Right atrium auricular region (tissue), 2 donors: ENCODE measurements at places on chromosomes 12 and 14. TPM values are rescaled to one million over a fixed set of nuclear protein-coding genes. Genes with fewer than 3 reads are reported as not detected.

GRCh38 chr14:77031759-77032490, 3.4 kb upstream of the IRF2BPL start:
- H3K27ac ChIP-seq = peak overlapping the region; percentile 99
- H3K4me3 ChIP-seq = peak overlapping the region; percentile 60
- H3K4me1 ChIP-seq = no peaks in the 10 kb centered on the region
- H3K36me3 ChIP-seq = no peaks in the 10 kb centered on the region
- no peak for DNase-seq
- H3K27me3 ChIP-seq = no peaks in the 10 kb centered on the region

The STYK1 gene
- total RNA-seq = 0.12 TPM

DNA sequence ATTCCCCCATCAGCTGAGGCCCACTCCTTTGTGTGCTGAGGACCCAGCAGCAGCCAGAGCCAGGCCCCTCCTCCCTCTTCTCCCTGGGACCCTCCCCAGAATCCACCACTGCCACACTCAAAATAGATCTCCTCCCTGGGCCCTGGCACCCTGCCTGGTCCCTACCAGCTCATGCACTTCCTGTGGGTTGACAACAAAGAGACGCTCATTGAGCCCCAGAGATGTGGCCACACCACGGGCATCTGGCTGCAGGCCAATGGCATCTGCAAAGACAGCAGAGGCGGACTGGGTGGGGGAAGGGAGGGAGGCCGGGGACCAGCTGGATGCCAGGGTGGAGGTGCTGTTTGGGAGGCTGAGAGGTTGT, 16.0 kb upstream of the ENDOU start:
- H3K27ac ChIP-seq = peak overlapping the region; percentile 47
- H3K27me3 ChIP-seq = no peaks in the 10 kb centered on the region
- peak; percentile 81 for DNase-seq
- no peaks in the 10 kb centered on the region for H3K36me3 ChIP-seq
- no peak overlapping the region for H3K4me3 ChIP-seq
- peaks cover 68% of the 10 kb centered on the region for H3K4me1 ChIP-seq

GRCh38 chr12:45913631-45914030, 76.7 kb downstream of the SCAF11 start:
- H3K27ac ChIP-seq = no peak overlapping the region
- no peaks in the 10 kb centered on the region for H3K4me1 ChIP-seq
- DNase-seq = no peak
- H3K27me3 ChIP-seq = no peaks in the 10 kb centered on the region
- H3K36me3 ChIP-seq = peaks cover 7% of the 10 kb centered on the region

DNA sequence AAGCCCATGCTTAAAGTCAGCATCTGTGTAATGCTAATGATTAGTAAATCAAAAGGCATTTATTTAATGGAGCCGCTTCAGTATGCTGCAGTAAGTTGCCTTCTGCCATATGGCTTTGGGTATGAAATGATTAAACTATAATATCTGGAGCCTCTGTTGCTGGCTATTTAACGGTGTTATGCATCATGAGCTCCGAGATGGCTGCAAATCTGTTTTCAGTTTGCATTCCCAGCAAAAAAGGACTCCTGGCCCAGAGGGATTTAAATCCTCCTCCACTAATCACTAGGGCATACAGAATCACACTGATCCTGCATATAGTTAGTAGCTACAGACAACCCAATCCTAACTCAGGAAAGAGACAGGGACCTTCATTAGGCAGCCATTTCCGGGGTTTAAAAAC, 171.5 kb upstream of the EEA1 start:
- H3K36me3 ChIP-seq = no peaks in the 10 kb centered on the region
- H3K4me1 ChIP-seq = no peaks in the 10 kb centered on the region
- no peak for DNase-seq

The CYP27B1 gene
- 0.28 TPM for total RNA-seq

DNA sequence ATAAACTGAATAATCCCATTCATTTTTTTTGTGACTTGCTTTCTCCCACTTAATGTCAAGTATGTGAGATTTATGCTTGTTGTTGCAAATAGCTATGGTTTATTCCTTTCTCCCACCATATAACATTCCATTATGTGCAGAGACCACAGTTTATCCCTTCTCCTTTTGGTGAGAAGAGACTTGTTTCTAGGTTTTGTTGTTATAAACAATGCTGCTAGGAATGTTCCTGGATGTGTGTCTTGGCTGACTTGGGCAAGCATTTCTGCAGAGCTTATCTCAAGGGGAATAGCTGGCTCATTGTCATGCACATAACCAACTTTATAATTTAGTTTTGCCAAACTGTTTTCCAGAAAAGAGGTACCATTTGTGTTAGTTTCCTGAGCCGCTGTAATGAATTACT, 47.6 kb upstream of the PPP1CC start:
- no peak overlapping the region for H3K27ac ChIP-seq
- no peaks in the 10 kb centered on the region for H3K36me3 ChIP-seq
- no peaks in the 10 kb centered on the region for H3K27me3 ChIP-seq

The GLS2 gene
- 1.7 TPM for total RNA-seq

DNA sequence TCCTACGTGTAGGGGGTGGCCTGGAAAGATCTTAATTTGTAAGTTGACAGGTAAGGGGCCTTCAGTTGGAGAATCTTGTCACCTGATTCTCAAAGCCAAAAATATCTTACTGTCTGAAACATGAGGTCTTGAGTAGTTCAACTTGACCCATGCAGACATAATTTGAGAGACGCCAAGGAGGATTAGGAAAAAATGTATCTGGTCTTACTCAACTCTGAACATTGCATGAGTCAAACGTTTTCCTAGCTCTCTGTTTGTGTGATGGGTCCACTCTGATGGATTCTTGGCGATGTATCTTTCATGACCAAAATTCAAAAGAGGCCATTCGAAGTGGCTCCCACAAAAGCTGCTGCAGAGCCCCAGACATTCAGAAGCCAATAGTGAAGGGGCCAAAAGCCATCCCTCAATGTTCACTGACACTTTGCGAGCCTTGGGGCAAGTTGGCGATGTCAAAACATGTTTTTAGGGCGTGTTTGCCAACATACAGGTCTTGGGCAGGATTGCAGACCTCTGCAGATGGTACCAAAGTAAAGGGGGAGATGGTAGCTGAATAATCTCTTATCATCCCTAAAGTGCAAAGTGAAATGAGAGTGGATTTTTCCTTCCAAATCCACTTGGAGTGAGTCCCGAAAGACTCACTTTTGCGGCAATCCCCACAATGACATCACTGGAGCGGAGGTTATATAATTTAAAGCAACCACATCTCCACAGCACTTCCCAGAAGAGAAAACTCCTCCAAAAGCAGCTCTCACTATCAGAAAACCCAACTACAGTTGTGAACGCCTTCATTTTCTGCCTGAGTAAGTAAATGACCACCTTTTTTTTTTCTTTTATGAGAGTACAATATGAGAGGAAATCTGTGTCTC, at the start of gene BDKRB1:
TSS of gene BDKRB1 (plus strand) at position 710 of the 866 bp plus-strand sequence. CDS start 7,473 bp downstream, outside the sequence.
- H3K4me1 ChIP-seq = no peaks in the 10 kb centered on the region
- H3K27ac ChIP-seq = no peak within 1 kb of the TSS
- DNase-seq = no peak
- no peaks in the 10 kb centered on the region for H3K36me3 ChIP-seq
- H3K4me3 ChIP-seq = no peak within 1 kb of the TSS

The ARF6 gene
- 25.1 TPM for total RNA-seq

- H3K4me3 ChIP-seq = no peak overlapping the region
- H3K27ac ChIP-seq = peak overlapping the region; percentile 94
- H3K4me1 ChIP-seq = peaks cover 5% of the 10 kb centered on the region
- peaks cover 10% of the 10 kb centered on the region for H3K36me3 ChIP-seq
Measured at GRCh38 chr12:124391340-124392261, 96.7 kb downstream of the RFLNA start.

GRCh38 chr12:27233814-27234213, 10.3 kb upstream of the STK38L start:
- no peaks in the 10 kb centered on the region for H3K36me3 ChIP-seq
- H3K4me3 ChIP-seq = no peak overlapping the region

DNA sequence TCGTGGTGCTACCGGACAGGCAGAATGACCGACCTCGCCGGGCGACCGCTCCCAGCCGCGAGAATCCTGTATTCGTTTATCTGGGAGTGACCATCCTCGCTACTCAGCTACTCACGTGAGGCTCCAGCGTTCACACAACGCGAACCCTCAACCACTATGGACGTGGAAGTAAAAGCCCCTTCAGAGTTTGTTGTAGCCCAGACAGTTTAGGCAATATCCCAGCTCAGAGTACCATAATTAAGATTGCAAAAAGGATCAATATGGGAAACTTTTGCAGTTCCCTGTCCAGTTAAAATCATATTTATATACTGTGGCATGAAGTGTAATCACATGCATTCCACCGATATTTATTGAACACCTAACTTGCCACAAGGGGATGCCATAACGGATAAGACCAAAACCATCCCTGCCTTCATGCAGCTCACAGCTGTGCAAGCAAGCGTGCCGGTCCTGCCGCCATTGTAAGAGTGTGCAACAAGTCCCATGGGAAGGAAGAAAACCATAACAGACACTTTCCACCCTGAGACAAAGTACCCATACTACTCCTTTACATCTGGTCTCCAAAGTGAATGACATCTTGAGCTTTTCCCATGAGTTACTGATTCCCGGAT, 938 bp upstream of the MAX start:
- peak overlapping the region; percentile 64 for H3K4me3 ChIP-seq
- H3K27ac ChIP-seq = peak overlapping the region; percentile 74
- no peak for DNase-seq
- no peaks in the 10 kb centered on the region for H3K27me3 ChIP-seq
- H3K36me3 ChIP-seq = no peaks in the 10 kb centered on the region
- H3K4me1 ChIP-seq = peaks cover 39% of the 10 kb centered on the region

DNA sequence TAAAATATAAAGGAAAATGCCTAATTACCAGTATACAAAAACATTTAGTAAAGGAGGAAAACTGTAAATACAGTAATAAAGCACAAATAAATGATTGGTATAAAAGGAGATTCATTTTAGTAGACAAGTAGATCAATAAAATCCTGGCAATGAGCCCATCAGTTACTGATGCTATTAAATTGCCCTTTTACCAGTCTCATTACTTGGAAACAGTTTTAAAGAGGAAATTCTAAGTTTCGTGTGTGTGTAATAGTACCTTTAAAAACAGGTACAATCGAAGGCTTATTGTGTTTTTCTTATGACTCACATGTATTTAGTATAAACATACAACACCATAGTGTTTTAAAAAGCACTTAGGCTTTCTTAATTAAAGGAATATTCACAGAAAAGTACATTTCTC, 46.4 kb upstream of the SYT10 start:
- no peaks in the 10 kb centered on the region for H3K27me3 ChIP-seq
- H3K4me3 ChIP-seq = no peak overlapping the region
- no peaks in the 10 kb centered on the region for H3K4me1 ChIP-seq
- no peak overlapping the region for H3K27ac ChIP-seq

GRCh38 chr12:108297895-108298760, 41.0 kb downstream of the CMKLR1 start:
- no peak overlapping the region for H3K27ac ChIP-seq
- H3K4me3 ChIP-seq = no peak overlapping the region
- DNase-seq = no peak
- peaks cover 15% of the 10 kb centered on the region for H3K4me1 ChIP-seq
- no peaks in the 10 kb centered on the region for H3K27me3 ChIP-seq

The KERA gene
- not detected for total RNA-seq

The BEST3 gene
- 1.4 TPM for total RNA-seq

DNA sequence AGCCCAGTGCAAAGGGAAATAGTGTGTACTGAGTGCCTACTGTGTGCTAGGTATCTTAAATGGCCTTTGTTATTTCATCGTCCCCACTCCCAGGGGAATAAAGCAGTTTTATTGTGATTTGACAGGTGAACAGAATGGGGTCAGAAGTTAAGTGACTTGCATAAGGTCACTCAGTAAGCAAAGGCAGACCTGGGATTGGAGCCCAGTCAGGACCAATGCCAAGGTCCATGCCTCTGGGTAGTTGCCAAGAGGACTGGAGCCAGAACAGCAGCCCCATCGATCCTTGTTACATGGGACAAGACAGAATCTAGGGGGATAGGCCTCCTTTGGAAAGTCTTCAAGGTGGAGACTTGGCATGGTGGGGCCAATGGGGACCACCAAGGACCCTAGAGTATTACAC, 227.4 kb upstream of the PWP1 start:
- H3K36me3 ChIP-seq = no peaks in the 10 kb centered on the region
- no peaks in the 10 kb centered on the region for H3K4me1 ChIP-seq
- no peak overlapping the region for H3K27ac ChIP-seq
- no peaks in the 10 kb centered on the region for H3K27me3 ChIP-seq
- H3K4me3 ChIP-seq = no peak overlapping the region

The ATP23 gene
- 6.0 TPM for total RNA-seq

- no peaks in the 10 kb centered on the region for H3K27me3 ChIP-seq
- no peak overlapping the region for H3K27ac ChIP-seq
- H3K36me3 ChIP-seq = no peaks in the 10 kb centered on the region
- no peak for DNase-seq
- no peak overlapping the region for H3K4me3 ChIP-seq
- H3K4me1 ChIP-seq = no peaks in the 10 kb centered on the region
Measured at GRCh38 chr14:89767131-89767530, 187.4 kb downstream of the EFCAB11 start.

- no peaks in the 10 kb centered on the region for H3K36me3 ChIP-seq
- DNase-seq = no peak
- H3K27ac ChIP-seq = no peak overlapping the region
- no peaks in the 10 kb centered on the region for H3K4me1 ChIP-seq
- no peak overlapping the region for H3K4me3 ChIP-seq
Measured at GRCh38 chr12:84922693-84923092, 10.1 kb upstream of the SLC6A15 start.

The CCDC197 gene
- total RNA-seq = not detected

DNA sequence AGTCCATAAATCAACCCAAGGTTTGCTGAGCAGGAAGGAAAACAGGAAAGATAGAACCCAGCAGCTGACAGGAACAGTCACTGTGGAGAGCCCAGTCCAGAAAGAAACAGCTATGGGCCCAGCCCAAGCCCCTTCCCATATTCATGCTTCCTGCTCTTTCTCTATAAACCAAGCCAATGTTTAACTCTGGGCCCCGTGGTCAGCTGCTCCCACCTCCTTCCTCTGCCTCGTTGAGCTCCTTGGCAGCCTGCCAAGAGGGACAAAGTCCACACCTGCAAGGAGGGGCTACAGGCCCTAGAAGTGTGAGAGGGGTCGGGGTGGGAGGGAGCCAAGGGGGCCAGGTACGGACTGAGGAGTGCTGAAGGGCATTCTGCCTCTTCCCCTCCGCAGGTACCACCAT, 10.0 kb downstream of the SLC6A13 start:
- H3K4me1 ChIP-seq = no peaks in the 10 kb centered on the region
- no peak overlapping the region for H3K27ac ChIP-seq
- no peak overlapping the region for H3K4me3 ChIP-seq
- H3K36me3 ChIP-seq = no peaks in the 10 kb centered on the region

DNA sequence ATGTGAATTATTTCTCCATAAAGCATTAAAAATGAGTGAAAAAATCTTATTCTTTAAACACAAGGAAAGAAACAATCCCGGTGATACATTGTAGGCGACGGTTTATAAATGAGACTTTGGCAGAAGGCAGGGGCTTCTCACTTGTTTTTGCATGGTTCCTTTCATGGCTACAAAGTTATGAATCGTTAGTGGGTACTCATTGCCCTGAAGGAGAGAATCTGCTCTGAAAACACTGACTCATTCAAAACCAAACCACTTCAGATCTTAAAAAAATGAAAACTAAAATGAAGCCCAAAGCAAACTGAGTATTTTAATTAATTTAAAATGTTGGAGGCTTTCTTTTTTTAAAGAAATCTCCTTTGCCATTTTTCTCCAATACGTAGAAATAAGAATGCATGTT, 41.4 kb upstream of the AMIGO2 start:
- no peak overlapping the region for H3K4me3 ChIP-seq
- H3K36me3 ChIP-seq = no peaks in the 10 kb centered on the region
- no peak for DNase-seq
- H3K27ac ChIP-seq = no peak overlapping the region

The CD163L1 gene
- 0.37 TPM for total RNA-seq

- peaks cover 7% of the 10 kb centered on the region for H3K36me3 ChIP-seq
- H3K27ac ChIP-seq = peak overlapping the region; percentile 63
- no peak overlapping the region for H3K4me3 ChIP-seq
- peaks cover 13% of the 10 kb centered on the region for H3K4me1 ChIP-seq
- no peaks in the 10 kb centered on the region for H3K27me3 ChIP-seq
- DNase-seq = no peak
Measured at GRCh38 chr14:55316564-55316963, 45.3 kb downstream of the FBXO34 start.
